ENCODE measurements at places on chromosomes 1 and 21.

DNA sequence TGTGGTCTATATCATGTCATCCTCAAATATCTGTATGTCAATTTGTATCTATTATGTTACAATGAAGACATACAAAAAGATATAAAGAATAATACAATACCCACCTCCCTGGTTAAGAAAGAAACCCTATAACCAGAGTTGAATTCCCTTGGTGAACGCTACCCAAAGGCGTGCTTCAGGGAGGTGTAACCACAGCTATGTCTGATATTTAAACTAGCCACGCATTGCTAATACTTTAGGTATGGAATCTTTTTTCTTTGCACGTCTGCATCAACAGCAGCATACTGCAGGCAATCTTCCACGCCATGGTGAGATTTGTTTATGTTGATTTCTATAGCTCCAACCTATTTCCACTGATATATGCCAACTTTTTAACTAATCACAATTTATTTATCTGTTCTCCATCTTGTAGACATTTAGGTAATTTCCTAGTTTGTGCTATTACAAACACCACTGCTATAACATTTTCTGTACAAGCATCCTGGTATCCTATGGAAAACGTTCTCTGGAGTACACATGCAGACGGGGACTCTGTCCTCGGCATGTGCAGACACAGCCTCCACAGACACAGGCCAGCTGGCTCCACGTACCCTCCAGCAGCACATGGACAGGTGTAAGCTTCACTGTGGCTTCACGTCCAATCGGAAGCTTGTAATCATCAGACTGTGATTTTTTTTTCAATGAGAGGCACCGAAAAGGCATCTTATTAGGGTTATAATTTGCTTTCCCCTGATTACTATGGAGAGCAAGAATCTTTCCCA lies 58.5 kb downstream of the HSF2BP start:
- H3K27ac ChIP-seq: no peak overlapping the region
- no peaks in the 10 kb centered on the region for H3K36me3 ChIP-seq
- H3K4me3 ChIP-seq: no peak overlapping the region
- no peaks in the 10 kb centered on the region for H3K27me3 ChIP-seq

DNA sequence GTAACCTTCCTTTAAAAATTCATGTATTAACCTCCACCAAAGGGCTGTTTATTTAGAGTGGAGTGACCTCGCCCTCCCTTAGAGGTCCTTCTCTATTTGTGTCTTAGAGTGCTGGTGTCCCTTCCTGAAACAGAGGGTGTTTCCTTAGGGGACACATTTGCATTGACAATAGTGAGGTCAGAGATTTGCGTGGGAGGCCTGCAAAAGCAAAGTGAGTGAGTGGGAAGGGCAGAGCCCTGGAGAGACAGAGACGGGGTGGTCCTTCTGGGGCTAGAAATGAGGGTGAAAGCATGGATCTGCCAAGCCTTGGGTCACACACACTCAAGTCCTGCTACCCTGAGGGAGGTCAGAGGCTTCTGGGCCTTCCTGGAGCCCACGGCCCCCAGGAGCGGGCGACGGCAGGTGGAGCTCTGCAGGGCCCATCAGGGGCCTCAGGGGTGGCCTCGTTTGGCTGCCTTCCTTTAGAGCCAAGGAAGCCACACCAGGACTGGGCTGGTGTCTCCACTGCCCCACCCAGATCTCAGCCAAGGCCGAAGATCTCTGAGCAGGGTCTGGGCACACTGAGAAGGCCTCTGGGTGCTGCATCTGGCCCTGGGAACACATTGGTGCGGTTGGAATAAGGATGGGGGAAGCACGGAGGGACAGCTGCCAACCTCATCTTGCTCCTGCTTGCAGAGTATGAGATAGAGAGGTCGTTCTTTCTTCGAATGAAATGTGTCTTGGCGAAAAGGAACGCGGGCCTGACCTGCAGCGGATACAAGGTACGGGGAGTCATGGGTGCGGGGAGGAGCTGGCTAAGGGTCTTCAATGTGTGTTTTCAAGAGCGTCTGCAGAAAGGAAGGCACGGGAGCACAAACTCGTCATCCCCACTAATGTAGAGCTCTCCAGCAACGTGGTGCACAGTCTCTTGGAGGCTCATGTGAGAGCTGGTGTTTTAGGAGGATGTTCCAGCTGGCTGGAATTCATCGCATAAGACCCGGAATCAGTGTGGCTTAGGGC lies 23.8 kb downstream of the SIM2 start:
- peak; percentile 37 for DNase-seq
- no peaks in the 10 kb centered on the region for H3K27me3 ChIP-seq
- H3K36me3 ChIP-seq: no peaks in the 10 kb centered on the region
- no peak overlapping the region for H3K27ac ChIP-seq

GRCh38 chr21:33388188-33388587 lies 15.0 kb upstream of the IFNGR2 start:
- no peak overlapping the region for H3K27ac ChIP-seq
- no peak overlapping the region for H3K4me3 ChIP-seq
- H3K27me3 ChIP-seq: no peaks in the 10 kb centered on the region
- DNase-seq: no peak
- H3K36me3 ChIP-seq: no peaks in the 10 kb centered on the region
- H3K4me1 ChIP-seq: no peaks in the 10 kb centered on the region

DNA sequence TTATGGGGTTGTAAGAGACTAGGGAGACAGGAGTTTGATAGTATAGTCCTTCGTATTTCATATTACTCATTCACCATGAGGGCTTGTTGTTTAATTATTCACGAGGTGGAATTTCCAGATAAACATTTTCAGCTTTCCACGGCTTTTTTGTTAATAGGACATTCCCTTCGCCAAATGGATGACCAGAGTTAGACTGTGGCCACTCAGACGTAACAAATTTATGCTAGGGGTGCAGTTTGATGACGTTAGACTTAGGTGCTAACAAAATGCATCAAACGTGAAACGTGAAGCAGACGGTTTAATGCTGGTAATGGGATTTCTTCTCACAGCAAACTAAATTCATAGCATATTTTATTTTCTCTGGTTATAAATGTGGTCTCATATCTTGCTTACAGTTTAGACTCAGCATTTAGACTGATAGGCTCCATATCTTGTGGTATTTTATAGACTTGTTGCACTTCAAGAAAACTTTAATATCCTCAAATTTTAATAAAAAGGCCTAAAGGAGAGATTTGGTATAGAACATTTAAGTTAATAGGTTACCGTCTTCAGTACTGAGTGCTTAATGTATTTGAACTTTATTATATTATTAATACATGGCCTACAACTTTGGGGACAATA lies 2.3 kb downstream of the DHX9 start:
- no peak overlapping the region for H3K4me3 ChIP-seq
- no peaks in the 10 kb centered on the region for H3K27me3 ChIP-seq
- no peak overlapping the region for H3K27ac ChIP-seq

GRCh38 chr1:65055747-65056146 lies 89.4 kb upstream of the JAK1 start:
- no peak overlapping the region for H3K4me3 ChIP-seq
- no peak overlapping the region for H3K27ac ChIP-seq
- H3K36me3 ChIP-seq: peaks cover 59% of the 10 kb centered on the region

GRCh38 chr1:18160290-18160942 lies 52.8 kb downstream of the IGSF21 start:
- peak overlapping the region; percentile 22 for H3K27ac ChIP-seq
- peak; percentile 79 for DNase-seq
- H3K27me3 ChIP-seq: no peaks in the 10 kb centered on the region
- H3K4me3 ChIP-seq: no peak overlapping the region
- H3K36me3 ChIP-seq: no peaks in the 10 kb centered on the region

DNA sequence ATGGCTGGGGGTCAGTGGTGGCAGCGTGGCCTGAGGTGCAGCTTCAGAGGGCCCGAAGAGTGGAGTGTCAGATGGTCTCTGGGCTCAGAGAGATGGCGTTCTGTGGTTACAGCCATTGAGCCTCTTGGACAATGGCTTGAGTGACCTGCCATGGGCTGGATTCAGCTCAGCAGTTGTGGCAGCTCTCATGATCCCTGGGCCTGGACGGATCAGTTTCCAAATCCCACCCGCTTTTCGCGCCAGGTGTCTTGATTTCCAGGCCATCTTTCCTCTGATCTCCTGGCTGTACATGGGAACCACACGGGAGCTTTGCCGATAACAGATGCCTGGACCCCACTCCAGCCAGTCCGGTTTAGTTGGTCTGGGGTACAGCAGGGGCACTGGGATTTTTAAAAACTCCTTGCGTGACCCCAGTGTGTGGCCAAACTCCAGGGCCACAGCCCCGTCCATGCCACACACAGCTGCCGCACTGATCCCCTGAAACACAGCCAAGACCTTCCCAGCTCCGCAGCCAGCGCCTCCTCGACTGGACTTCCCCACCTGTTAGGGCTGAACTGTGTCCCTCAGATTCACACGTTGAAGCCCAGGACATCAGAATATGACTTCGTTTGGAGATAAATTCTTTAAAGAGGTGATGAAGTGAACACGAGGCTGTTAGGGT lies 67.9 kb downstream of the ATP5PO start:
- H3K4me1 ChIP-seq: peaks cover 3% of the 10 kb centered on the region
- H3K4me3 ChIP-seq: no peak overlapping the region
- H3K36me3 ChIP-seq: no peaks in the 10 kb centered on the region
- H3K27ac ChIP-seq: no peak overlapping the region
- no peaks in the 10 kb centered on the region for H3K27me3 ChIP-seq

DNA sequence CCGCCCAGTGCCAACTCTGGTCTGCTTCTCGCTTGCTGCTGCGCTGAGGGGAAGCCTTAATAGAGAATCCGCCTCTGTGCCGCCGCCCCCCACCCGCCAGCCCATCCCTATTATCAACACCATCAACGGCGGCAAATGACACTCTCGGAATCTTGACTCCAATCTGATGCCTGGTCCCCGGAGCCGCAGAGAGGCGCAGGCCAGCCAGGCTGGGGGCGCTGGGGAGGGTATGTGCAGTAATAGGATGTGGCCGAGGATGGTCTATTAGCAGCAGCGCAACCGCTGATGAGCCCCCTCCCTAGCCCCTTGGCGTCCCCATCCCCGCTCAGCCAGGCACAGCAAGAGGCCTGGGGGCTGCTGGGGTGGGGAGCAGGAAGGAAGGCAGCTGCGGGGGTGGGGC lies 15.1 kb upstream of the DMBX1 start:
- H3K4me1 ChIP-seq: no peaks in the 10 kb centered on the region
- no peak overlapping the region for H3K4me3 ChIP-seq
- H3K27ac ChIP-seq: no peak overlapping the region

- H3K4me3 ChIP-seq: peak overlapping the region; percentile 23
- peaks cover 36% of the 10 kb centered on the region for H3K4me1 ChIP-seq
- H3K27me3 ChIP-seq: no peaks in the 10 kb centered on the region
- peak overlapping the region; percentile 98 for H3K27ac ChIP-seq
These were observed 6.9 kb upstream of the ANKRD35 start for GRCh38 chr1:145892486-145893087.

DNA sequence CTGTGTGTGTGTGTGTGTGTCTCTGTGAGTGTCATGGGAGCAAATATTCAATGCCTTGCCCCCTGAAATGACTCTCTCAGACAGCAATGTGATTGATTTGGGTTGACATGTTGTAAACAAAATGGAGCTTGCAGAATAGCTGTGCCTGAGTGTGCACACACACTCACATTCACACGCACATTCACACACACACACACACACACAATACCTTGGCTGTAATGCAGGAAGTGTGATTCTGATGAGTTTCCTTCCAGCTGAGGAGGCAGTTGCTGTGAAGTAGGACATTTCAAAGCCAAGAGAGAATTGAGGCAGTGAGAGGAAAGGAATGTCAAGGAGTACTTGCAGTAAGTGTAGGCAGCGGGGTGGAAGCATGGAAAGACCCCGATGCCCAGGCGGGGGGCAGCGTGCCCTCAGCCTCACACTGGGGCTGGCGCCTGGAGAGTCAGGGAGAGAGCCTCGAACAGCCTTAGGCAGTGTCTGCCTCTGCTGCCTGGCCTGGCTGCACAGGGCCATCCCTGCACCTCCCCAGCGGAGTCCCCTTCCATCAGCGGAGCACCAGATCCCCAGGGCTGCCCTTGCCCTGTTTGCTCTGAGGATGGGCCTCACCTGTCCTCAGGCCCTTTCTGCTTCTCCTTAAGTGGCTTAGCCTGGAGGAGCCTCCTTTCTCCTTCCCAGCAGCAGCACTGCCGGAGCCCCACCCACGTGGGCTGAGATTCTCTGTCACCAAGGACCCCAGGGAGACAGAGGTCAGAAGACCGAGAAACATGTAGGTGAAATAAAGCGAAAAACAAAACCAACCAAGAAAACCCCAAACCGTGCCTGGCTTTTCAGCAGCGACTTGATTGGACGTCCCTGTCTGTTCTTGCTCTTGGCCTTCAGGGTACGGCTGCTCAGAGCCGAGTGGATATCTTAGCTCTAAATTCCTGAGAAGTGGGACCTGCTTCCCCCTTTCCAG lies 9.2 kb downstream of the VASH2 start:
- H3K4me3 ChIP-seq: no peak overlapping the region
- H3K27ac ChIP-seq: no peak overlapping the region
- no peaks in the 10 kb centered on the region for H3K36me3 ChIP-seq
- DNase-seq: no peak

- DNase-seq: no peak
- H3K4me1 ChIP-seq: no peaks in the 10 kb centered on the region
- H3K36me3 ChIP-seq: no peaks in the 10 kb centered on the region
- no peak overlapping the region for H3K27ac ChIP-seq
- no peak overlapping the region for H3K4me3 ChIP-seq
These were observed 49.7 kb downstream of the LRRC8C start for GRCh38 chr1:89682611-89683010.

DNA sequence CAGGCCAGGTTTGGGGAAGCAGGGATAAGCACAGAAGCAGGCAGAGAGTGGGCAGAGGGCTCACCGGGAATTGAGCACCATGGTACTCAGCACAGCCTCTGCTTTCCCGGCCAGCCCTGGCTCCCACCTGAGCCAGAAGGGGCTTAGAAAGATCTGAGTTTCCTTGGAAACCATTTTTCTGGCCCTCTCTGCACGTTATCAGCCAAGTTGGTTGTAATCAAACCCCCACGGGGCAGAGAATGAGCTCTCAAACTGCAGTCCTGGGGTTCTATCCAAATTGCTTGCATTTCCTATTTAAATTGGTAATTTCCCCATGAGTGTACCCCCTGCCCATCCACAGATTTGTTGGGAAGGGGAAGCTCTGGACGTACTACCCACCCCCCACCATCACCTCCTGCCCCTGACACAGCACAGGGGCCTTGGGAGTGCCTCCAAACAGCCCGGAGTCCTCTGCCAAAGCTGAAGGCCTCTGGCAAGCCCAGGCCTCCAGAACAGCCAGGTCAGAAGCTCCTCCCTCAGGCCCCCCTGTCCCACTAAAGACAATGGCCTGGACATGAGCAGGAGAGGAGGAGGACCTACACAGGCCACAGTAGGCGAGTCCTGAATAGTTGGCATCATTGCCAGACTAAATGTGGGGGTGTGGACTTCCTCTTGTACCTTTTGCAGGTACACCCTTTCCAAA lies 42.7 kb upstream of the GJB5 start:
- H3K27me3 ChIP-seq: peaks cover 3% of the 10 kb centered on the region
- DNase-seq: no peak
- no peak overlapping the region for H3K27ac ChIP-seq
- H3K4me3 ChIP-seq: no peak overlapping the region

DNA sequence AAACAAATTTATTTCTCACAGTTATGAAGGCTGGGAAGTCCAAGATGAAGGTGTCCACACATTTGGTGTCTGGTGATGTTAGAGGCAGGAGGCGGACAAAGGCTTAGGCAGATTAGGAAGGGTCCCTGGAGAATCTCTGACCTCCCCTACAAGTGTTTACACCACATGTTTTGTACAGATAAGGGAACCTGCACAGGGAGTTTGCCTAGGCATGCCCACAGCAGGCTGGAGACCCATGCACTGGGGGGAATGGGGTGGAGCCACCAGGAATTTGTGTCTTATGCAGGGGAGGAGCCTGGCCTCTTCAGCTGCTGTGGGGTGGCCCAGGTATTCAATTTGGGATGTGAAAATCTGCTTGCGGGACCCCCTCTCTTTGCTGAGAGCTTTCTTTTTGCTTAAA lies 131.3 kb downstream of the PATJ start:
- H3K27me3 ChIP-seq: no peaks in the 10 kb centered on the region
- H3K4me1 ChIP-seq: no peaks in the 10 kb centered on the region
- H3K36me3 ChIP-seq: no peaks in the 10 kb centered on the region
- no peak overlapping the region for H3K4me3 ChIP-seq
- H3K27ac ChIP-seq: no peak overlapping the region
- DNase-seq: no peak
